ENCODE measurements at places on chromosomes 11 and 22. TPM values are rescaled to one million over a fixed set of nuclear protein-coding genes. Genes with fewer than 3 reads are reported as not detected.
A peak's percentile ranks its signal among the peaks of the same experiment; 100 is the strongest.

- no peaks in the 10 kb centered on the region for H3K4me1 ChIP-seq
- peaks cover 40% of the 10 kb centered on the region for H3K36me3 ChIP-seq
Measured at GRCh38 chr11:639332-639955, 2.4 kb downstream of the DRD4 start.

DNA sequence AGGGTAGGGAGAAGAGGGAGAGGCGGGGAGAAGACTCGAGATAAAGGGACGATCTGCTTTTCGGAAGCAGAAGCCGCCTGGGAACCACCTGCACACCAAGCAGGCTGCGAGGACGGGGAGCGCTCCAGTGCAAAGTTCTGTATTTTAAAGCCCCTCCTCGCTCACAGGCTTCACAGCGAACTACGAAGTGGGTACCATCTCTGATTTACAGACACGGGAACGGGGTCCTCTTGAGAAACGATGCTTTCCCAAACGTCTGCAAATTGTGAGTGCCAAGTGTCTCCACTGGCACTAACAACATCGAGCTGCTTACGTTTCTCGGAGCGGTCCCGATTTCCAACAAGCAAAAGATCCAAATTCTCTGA, 700 bp upstream of the STX3 start:
- DNase-seq, result no peak
- peaks cover 18% of the 10 kb centered on the region for H3K36me3 ChIP-seq
- H3K4me3 ChIP-seq, result peak overlapping the region; percentile 62
- peaks cover 26% of the 10 kb centered on the region for H3K4me1 ChIP-seq
- no peaks in the 10 kb centered on the region for H3K27me3 ChIP-seq

GRCh38 chr11:129701706-129702105, 113.9 kb upstream of the TMEM45B start:
- no peaks in the 10 kb centered on the region for H3K4me1 ChIP-seq
- H3K36me3 ChIP-seq, result no peaks in the 10 kb centered on the region
- H3K4me3 ChIP-seq, result no peak overlapping the region
- DNase-seq, result no peak
- no peak overlapping the region for H3K27ac ChIP-seq
- H3K27me3 ChIP-seq, result no peaks in the 10 kb centered on the region

DNA sequence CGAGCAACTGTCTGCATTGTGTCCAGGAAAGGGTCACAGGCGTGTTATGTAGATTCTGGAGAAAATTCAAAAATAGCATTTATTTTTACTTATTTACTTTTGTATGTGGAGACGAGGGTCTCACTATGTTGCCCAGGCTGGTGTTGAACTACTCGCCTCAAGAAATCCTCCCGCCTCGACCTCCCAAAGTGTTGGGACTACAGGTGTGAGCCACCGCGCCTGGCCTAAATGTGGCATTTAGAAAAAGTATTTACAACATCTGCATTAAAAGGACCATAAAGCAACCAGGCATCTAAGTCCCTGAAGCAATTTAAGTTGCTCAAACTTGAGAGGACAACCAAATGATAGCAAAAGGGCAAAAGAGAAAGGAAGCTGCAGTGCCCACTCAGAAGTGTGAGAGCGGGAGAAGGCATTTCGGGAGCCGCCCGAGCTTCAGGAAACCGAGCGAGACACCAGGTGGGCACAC, 595 bp downstream of the TRIM66 start:
- peak overlapping the region; percentile 79 for H3K4me3 ChIP-seq
- H3K27me3 ChIP-seq, result no peaks in the 10 kb centered on the region
- no peak for DNase-seq
- peaks cover 25% of the 10 kb centered on the region for H3K36me3 ChIP-seq
- peak overlapping the region; percentile 90 for H3K27ac ChIP-seq
- H3K4me1 ChIP-seq, result peaks cover 7% of the 10 kb centered on the region

GRCh38 chr11:114924042-114924441, 245.7 kb downstream of the NXPE2 start:
- H3K36me3 ChIP-seq, result no peaks in the 10 kb centered on the region
- DNase-seq, result no peak
- H3K27me3 ChIP-seq, result no peaks in the 10 kb centered on the region

DNA sequence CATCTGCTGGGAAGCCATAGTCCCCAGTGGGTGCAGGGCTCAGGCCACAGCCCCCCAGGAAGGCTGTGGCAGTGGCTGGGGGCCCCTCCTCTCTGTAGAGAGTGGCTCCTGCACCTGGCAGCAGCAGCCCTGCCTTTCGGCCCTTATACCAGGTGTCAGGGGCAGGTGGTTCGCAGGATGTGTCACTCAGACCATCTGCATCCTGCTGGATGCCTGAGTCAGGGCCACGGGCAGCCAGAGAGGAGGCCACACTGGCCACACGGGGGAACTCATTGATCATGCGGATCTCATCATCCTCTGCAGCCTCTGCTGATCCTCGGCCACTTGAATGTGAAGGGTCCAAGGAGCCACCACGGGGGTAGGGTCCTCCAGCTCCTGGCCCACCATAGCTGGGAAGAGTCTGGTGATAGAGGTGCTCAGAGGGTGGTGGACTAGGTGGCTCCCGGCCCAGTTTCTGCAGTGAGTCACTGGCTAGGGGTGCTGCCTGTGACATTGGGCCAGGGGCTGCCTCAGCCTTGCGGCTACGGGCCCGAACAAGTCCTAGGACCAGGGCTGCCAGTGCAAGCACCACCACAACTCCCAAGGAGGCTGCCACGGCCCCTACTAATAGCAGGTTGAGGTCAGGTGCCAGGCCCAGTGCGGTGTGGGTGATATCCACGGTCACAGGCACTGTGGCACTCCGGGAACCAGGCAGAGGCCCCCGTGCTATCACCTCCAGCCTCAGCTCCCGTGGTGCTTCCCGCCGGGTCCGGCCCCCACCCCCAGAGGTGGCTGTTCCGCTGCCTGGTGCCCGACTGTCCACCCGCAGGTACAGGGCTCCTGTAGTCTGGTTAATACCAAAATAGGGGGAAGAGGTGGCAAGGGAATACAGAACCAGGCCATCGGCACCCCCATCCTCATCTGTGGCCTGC, 3.3 kb upstream of the TPP1 start:
- H3K4me3 ChIP-seq, result no peak overlapping the region
- no peaks in the 10 kb centered on the region for H3K36me3 ChIP-seq
- H3K27ac ChIP-seq, result no peak overlapping the region

DNA sequence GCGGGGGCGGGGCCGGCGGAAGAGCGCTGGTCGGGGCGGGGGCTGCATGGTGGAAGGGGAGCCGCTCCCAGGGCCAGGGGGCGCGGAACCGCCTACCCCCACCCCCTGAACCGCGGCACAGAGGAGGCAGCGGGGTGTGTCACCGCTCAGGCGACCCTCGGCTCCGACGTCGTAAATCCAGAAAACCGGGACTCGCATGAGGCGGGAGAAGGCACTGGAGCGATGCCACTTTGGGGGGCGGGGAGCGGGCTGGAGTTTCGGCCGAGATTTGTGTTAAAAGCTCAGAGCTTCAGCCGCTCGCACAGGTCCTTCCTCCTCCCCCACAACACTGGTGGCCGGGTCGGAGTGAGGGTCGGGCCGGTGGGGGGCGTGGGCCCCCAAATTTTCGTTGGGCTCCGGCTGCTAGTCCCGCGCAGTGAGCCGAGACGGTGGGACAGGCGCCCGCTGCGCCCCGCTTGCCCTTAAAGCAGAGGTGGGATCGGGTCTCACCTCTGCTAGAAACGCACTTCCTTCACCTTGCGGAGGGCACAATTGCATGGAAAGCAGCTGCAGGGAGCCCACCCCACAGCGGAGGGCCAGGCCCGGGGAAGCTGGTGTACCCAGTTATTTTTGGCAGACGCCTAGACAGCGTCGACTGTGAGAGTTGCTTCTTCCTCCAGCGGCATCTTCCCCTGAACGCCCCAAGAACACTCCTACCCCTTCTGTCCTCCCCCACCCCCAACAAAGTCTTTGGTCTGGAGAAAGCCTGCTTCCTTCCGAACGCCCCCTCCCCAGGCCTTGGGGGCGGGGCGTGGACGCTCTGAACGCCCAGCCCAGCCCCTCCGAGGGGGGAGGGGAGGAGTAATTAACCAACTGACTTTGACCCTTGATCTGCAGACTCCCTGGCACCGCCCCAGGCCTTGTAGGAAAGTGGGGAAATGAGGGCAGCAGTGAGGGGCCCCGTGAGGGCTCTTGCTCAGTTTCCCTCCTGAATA, 1.1 kb downstream of the OVOL1 start:
- peak overlapping the region; percentile 61 for H3K4me3 ChIP-seq
- H3K36me3 ChIP-seq, result peaks cover 54% of the 10 kb centered on the region
- peaks cover 25% of the 10 kb centered on the region for H3K27me3 ChIP-seq
- H3K27ac ChIP-seq, result peak overlapping the region; percentile 95

GRCh38 chr11:17607083-17607429, 60.0 kb downstream of the OTOG start:
- H3K27me3 ChIP-seq, result no peaks in the 10 kb centered on the region
- no peak overlapping the region for H3K4me3 ChIP-seq
- no peak overlapping the region for H3K27ac ChIP-seq
- H3K36me3 ChIP-seq, result no peaks in the 10 kb centered on the region

DNA sequence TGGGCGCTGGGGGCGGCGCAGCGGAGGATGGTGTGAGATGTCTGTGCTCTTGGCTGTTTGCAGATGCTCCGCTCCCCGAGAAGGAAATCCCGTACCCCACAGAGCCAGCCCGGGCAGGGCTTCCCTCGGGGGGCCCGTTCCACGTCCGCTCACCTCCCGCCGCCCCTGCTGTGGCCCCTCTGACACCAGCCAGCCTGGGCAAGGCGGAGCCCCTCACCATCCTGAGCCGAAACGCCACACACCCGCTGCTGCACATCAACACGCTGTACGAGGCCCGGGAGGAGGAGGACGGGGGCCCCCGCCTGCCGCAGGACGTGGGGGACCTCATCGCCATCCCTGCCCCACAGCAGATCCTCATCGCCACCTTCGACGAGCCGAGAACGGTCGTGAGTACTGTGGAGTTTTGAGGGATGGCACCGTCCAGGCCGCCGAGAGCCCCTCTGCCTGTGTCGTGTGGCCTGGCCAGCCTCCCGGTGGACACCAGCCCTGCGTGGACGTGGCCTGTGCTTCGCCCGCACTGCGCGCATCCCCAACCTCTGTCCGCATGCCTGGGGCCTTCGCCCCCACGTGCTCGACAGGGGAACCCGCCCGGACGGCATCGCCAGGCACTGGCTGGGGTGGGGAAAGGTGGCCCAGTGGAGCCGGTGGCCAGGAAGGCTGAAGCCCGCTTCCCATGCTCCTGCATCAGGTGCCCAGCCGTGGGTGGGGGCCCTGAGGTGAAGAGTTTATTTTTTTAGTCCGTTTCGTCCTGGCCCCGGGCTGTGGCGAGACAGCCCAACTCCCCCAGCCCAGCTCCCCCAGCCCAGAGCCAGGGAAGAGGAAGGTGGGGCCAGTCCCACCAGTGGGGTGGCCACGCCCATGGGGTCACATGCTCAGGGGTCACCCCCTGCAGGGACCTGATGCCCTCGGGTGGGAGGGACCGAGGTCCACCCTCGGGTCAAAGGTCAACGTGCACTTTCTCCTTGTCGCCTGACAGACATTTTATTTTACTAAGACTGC, 6.5 kb upstream of the TRABD start:
- no peak overlapping the region for H3K4me3 ChIP-seq
- H3K27me3 ChIP-seq, result no peaks in the 10 kb centered on the region
- DNase-seq, result no peak
- H3K27ac ChIP-seq, result no peak overlapping the region

GRCh38 chr11:128040603-128041002, 546.8 kb downstream of the ETS1 start:
- DNase-seq, result no peak
- no peak overlapping the region for H3K4me3 ChIP-seq
- H3K36me3 ChIP-seq, result no peaks in the 10 kb centered on the region
- H3K27ac ChIP-seq, result no peak overlapping the region
- no peaks in the 10 kb centered on the region for H3K27me3 ChIP-seq

DNA sequence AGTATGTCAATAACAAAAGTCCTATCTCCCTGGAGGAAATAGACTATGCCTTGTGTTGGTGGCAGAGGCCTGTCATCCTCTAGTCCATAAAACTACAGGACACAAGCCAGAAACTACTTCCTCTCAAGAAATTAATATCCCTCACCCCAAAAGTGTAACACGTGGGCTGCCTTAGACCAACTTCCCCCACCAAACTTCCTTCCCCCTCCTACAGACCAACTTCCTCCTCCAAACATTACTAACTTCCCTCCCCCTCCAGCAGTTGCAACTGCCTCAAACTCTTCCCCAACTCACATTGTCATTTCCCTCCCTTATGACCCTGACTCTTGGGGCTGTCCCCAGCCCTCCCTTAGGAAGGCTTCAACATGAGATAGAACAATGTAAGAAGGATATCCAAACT, 6.3 kb downstream of the OR52K2 start:
- no peaks in the 10 kb centered on the region for H3K36me3 ChIP-seq
- no peak overlapping the region for H3K27ac ChIP-seq
- no peaks in the 10 kb centered on the region for H3K27me3 ChIP-seq
- no peaks in the 10 kb centered on the region for H3K4me1 ChIP-seq

- H3K4me1 ChIP-seq, result no peaks in the 10 kb centered on the region
- DNase-seq, result no peak
- no peaks in the 10 kb centered on the region for H3K27me3 ChIP-seq
- no peaks in the 10 kb centered on the region for H3K36me3 ChIP-seq
Measured at GRCh38 chr11:111409915-111410314, 30.8 kb upstream of the POU2AF1 start.

GRCh38 chr11:83723999-83724398, 437.8 kb upstream of the CCDC90B start:
- H3K36me3 ChIP-seq, result no peaks in the 10 kb centered on the region
- no peaks in the 10 kb centered on the region for H3K27me3 ChIP-seq
- H3K27ac ChIP-seq, result no peak overlapping the region
- peak overlapping the region; percentile 35 for H3K4me3 ChIP-seq

GRCh38 chr11:48170241-48171233, 46.1 kb upstream of the OR4B1 start:
- peaks cover 20% of the 10 kb centered on the region for H3K36me3 ChIP-seq
- H3K27me3 ChIP-seq, result no peaks in the 10 kb centered on the region
- DNase-seq, result no peak

DNA sequence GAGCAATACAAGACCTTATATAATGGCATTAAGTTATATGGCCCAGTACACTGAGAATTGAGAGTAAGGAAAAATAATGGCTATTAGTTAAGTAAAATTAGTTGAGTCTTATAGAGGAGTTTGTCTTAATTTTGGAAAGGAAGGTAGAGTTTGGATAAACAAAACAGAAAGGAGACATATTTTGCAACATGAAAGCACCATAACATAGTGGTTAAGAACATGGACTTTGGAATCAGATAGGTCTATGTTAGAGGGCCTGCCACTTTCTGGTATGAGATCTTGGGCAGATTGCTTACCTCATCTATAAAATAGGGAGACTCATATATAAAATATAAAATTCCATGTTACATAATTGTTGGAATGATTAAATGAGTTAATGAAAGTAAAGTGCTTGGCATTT, 68.9 kb downstream of the CSTPP1 start:
- H3K36me3 ChIP-seq, result no peaks in the 10 kb centered on the region
- no peak for DNase-seq
- H3K27ac ChIP-seq, result no peak overlapping the region
- no peaks in the 10 kb centered on the region for H3K27me3 ChIP-seq
- peaks cover 5% of the 10 kb centered on the region for H3K4me1 ChIP-seq

GRCh38 chr22:22048981-22049531, 66.5 kb upstream of the TOP3B start:
- no peak overlapping the region for H3K27ac ChIP-seq
- DNase-seq, result no peak
- no peaks in the 10 kb centered on the region for H3K36me3 ChIP-seq
- H3K4me3 ChIP-seq, result no peak overlapping the region

- peaks cover 12% of the 10 kb centered on the region for H3K27me3 ChIP-seq
- no peak overlapping the region for H3K27ac ChIP-seq
- no peak for DNase-seq
- peak overlapping the region; percentile 55 for H3K4me3 ChIP-seq
- peaks cover 2% of the 10 kb centered on the region for H3K4me1 ChIP-seq
Measured at GRCh38 chr11:60924906-60925853, 920 bp downstream of the TMEM132A start.

Gene MMP8
- 0.03 TPM for polyA plus RNA-seq

Gene UBE2L6
- 51.7 TPM for polyA plus RNA-seq

Gene BTG4
- not detected for polyA plus RNA-seq

Gene RHOD
- 35.9 TPM for polyA plus RNA-seq

Gene CTNND1
- 195 TPM for polyA plus RNA-seq

Gene SLC17A6
- not detected for polyA plus RNA-seq

Gene IL18BP
- 8.7 TPM for polyA plus RNA-seq

Gene C11orf71
- polyA plus RNA-seq, result 10.0 TPM

All from small intestine (tissue), 16 donors.